Motor neuron (in vitro differentiated cells): ENCODE measurements at places on chromosomes 12 and 14.

- ATAC-seq = no peak
These were observed 245.9 kb downstream of the CACNA1C start for GRCh38 chr12:2298556-2299200.

GRCh38 chr12:47819896-47820630, at the start of gene HDAC7:
TSS of gene HDAC7 (minus strand) at chr12:47819903. CDS start at chr12:47819785, 118 bp downstream.
- ATAC-seq = peak; percentile 41

- no peak for ATAC-seq
These were observed 186.3 kb downstream of the DACT1 start for GRCh38 chr14:58824106-58824505.

DNA sequence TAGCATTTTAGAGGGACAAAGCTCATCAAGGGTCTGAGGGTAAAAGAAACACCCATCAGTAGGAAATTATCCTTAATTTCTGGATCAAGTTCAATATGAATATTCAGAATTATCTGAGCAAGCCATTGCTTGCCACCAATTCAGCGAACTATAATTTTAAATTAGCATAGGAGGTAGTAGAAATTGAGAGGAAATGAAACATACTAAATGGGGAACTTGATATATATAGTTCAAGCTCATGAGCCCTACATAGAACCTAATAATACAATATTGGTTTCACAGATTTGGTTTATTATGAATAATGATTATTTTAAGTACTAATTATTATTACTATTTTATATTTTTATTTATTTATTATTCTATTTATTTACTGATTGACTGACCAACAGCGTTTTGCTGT, 42.1 kb upstream of the GXYLT1 start:
- no peak for ATAC-seq

DNA sequence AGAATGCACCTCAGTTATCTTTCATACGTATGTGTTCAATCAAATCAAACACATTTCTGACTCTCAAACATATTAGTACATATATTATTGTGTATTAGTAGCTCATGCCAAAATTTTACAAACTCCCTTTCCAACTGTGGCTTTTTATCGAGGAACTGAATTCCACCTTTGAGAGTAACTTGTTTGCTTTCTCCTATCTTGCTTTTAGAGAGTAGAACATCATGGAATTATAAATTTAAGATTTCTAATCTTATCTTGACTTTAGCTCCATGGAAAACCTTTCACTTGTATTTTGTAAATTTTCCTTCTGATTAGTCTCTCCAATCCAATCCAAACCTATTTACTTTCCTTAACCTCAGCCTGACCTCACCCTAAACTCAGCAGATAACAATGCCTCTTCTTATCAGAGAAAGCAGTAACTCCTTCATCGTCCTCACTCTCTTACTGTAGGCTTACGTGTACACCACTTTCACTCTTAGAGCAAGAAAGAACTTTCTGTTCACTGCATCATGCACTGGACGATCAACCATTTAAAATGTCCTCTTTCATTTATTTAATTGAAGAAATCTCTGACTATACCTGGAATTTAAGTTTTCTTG, 164.5 kb downstream of the TMTC3 start:
- no peak for ATAC-seq

DNA sequence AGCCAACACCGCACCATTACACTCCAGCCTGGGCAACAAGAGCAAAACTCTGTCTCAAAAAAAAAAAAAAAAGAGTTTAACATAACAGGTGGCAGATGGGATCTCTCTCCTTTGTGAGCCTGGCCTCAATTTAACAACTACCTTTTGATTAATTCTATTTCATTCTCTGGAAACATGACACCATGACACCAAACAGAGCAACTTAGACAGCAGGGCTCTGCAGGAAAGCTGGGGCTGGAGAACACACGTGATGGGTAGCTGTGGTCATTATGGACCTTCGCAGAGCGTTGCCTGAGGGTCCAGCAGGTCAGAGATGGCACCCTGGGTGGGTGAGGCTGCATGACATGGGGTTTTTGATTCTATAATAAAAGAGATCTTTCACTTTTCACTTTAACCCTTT, 1.7 kb upstream of the DGLUCY start:
- ATAC-seq = no peak

GRCh38 chr12:11723993-11724392, 74.5 kb downstream of the ETV6 start:
- no peak for ATAC-seq

GRCh38 chr14:104093366-104094055, 8.0 kb downstream of the ASPG start:
- peak; percentile 3 for ATAC-seq

DNA sequence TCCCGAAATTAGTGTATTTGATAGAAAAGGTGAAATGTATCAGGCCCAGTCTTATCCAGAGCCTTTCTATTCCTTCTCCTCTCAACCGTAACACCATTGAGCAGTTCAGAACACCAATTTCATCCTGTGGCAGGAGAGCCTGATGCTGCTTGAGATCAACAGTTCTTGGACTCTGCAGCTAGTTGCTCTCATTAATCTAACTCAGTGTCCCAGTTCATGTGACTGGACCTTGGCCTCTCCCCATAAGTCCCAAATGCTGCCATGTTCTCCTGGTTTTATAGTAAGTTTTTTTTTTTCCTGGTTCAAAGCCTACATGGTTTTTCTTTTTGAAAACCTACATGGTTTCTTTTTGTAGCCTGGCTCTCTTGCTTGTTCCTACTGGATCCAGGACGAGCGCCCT, 293.9 kb downstream of the ITPR2 start:
- no peak for ATAC-seq

GRCh38 chr12:6279256-6279628, 31.2 kb upstream of the PLEKHG6 start:
- ATAC-seq = no peak

DNA sequence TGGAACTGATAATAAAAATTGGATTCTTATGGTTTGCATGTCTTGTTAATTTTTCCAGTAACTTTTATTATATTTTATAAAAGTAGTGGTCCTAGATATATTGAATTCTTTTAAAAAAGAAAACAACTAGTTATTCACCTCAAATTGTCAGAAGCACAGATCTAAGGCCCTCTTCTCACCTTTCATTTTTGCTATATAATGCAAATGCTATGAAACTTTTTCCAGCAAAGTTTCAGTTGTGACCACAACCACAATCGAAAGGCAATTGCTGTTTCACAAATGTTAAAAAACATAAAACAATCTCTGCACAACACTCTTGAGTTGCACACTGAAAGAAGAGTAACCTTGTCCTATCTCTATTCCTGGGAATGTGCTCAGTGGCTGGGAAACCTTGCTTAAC, 479.8 kb upstream of the FLRT2 start:
- ATAC-seq = no peak

DNA sequence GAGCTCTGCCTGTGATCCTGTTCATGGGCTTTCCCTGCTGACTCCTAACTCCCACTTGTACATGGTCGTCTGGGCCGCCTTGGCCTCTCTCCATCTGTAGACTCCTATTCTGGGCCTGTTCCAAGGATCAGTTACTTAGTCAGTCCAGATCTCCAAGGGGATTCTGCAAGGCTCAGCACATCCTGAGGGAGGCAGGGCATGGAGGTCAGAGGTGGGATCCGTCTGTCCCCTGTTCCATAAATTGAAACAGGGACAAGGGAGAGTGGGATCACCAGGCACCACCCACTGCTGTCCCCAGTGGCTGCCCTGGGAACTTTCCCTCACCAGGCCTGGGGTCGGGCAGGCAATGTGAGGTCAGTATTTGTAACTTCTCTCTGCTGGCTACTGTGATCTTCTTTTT, 43.5 kb downstream of the KCTD10 start:
- no peak for ATAC-seq

- ATAC-seq = peak; percentile 94
These were observed at the start of gene LRRC23 for GRCh38 chr12:6904280-6905276. TSS of gene LRRC23 (plus strand) at chr12:6904822. CDS start at chr12:6905634, 812 bp downstream.

DNA sequence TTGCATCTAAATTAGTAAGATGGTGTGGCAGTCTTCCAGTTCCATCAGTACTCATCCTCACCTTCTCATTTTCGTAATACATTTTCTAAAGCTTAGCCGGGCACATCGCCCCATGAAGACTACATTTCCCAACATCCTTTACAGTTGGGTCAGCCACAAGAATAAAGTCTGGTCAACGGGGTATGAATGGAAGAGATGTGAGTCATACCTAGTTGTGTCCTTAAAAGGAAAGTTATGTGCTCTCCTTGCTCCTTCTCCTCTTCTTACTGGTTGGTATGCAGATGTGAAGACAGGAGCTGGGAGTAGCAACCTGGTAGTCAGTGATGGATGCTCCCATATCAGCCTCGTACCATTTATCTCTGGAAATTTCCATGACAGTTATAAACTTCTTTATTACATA, 35.9 kb upstream of the EGLN3 start:
- ATAC-seq = no peak

- ATAC-seq = no peak
These were observed 421.7 kb downstream of the VRK1 start for GRCh38 chr14:97218691-97219430.

DNA sequence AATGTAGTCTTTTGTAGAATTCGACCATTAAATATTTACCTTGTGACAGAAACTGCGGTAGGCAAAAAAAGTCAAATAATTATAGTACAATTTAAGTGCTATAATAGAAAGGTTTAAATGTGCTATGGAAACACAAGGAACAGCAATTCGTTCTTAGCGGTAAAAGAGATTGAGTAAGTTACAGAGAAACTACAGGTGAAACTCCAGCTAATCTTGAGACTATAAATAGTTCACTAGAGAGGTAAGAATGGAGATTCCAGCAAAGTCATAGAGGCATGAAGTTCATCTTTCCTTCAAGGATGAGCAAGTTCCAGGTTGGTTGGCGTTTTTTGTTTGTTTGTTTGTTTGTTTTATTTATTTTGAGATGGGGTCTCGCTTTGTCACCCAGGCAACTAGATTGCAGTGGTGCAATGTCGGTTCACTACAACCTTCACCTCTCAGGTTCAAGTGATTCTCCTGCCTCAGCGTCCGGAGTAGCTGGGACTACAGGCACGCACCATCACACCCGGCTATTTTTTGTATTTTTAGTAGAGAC, 878 bp upstream of the R3HDM2 start:
- ATAC-seq = no peak

DNA sequence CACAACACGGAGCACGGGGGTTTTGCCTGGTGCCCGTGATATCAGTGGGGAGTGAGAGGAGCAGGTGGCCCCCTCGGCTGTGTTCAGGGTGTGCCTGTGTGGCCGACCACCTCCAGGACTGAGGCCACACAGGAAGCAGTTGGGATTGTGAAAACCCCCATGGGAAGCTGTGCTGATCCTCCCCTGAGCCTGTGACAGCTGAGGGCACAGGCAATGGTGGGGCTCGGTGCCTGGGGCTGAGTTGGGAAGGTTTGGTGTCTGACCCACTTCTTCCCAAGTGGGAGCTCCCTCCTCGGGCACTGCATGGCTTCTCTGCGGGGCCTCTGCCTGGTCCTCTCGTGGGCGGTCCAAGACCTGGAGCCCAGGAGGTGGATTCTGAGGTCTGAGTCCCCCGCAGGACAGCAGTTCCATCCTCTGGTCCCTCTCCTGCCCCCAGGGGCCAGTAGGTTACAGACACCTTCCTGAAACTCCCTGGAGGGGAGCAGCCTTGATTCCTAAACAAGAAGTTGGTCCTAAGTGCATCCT, 17.9 kb downstream of the PACS2 start:
- no peak for ATAC-seq

- ATAC-seq = no peak
These were observed 14.2 kb downstream of the ESR2 start for GRCh38 chr14:64279704-64280668.

GRCh38 chr14:38108681-38109080, 99.0 kb upstream of the SSTR1 start:
- no peak for ATAC-seq

DNA sequence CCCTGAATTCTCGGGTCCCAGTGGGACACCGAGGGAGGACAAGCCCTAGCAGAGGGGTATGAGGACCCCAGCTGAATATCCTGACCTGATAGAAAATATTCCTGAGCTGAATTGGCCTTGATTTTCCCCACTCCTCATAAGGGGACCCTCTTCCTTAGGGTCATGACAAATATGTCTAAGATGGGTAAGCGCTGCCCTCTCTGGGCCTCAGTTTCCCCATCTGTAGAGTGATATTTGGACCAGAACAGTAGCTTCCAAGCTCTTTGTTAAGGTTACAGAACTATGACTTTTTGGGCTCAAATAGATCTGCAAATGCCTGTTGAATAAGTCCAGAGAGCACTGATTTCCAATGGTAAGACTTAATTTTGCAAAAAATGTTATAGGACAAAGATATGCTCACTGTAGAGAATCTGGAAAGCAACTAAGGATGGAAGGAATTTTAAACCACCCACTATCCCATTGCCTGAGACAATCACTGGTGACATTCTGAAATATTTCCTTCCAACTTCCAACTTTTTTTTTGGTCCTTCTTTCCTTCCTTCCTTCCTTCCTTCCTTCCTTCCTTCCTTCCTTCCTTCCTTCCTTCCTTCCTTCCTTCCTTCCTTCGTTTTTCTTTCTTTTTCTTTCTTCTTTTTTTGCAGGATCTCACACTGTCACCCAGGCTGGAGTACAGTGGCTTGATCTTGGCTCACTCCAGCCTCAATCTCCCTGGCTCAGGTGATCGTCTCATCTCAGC, 32.0 kb downstream of the MYL2 start:
- ATAC-seq = no peak

DNA sequence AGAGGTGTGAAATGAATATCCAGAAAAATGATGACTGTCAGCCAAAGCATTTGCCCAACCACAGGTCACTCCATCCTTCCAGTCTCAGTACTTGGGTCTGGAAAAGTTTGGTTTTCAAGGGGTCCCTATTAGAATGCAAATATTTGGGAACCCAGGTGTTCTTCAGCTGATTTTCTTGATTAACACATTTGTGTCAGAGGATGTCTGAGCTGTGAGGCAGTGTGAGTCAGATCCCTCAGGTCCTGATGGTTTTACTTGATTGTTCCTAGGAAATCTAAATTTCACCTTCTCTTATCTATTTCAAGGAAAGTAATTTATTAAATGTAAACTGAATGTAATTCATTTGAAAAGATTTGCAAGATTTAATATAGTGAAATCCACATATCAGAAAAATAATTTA, 71.5 kb downstream of the SSPN start:
- ATAC-seq = no peak

GRCh38 chr14:102046337-102047278, 40.2 kb downstream of the HSP90AA1 start:
- ATAC-seq = peak; percentile 66

DNA sequence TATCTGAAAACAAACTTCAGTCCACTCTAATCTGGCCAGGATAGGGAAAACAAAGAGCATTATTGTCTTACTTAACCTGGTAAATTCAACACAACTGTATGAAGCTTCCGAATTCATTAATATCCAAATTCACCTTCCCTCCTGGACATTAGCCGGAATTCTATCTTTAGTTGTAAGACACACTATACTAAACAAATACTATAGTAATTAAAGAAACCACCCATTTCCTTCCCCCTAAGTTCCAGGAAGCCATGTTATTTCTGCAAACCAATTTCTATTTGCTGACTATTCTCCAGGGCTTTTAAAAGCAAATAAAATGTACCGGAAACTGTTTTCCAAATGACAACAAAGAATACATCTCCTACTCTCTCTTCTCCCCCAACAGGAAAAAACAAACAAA, 122.7 kb upstream of the MDM1 start:
- ATAC-seq = no peak
